ENCODE measurements at places on chromosomes 1 and 21.

DNA sequence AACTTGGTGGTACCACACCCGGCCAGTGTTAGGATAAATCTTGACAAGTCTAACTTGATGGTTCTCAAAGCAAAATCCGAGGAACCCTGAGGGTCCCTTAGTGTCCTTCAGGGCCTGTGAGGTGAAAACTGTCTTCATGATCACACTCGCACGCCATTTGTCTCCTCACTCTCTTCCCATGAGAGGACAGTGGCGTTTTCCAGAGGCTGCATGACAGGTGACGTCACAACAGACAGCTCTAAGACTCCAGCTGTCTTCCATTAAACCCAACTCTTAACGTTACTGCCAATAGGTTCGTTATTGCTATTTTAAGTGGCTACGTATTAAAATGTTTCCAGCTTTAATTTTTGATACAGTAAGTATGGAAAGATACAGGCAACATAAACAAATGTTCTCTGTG, 13.8 kb downstream of the CFAP74 start:
- DNase-seq: no peak

- DNase-seq: no peak
Measured at GRCh38 chr1:209829716-209830115, 1.9 kb downstream of the UTP25 start.

DNA sequence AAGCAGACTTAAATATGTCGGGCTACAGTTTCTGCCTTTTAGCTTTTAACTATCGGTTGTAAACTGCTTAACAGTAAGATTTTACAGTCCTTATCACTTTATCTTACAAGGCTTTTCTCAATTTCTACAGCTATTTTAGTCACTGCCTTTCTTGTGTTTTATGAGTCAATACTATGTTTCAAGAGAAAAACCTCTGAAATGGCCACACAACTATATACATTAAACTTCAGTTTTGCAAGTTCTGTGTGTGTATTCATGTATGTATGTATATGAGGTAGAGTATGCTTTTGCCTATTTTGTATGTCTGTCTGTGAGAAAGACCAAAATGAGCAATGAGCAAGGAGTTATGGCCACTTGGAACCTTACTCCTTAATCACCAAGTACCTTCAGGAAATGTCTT, 169.8 kb downstream of the SYT2 start:
- DNase-seq: no peak

- DNase-seq: no peak
Measured at GRCh38 chr21:14541841-14542490, 4.1 kb downstream of the SAMSN1 start.

- DNase-seq: no peak
Measured at GRCh38 chr21:27806281-27806680, 839.4 kb upstream of the ADAMTS5 start.

DNA sequence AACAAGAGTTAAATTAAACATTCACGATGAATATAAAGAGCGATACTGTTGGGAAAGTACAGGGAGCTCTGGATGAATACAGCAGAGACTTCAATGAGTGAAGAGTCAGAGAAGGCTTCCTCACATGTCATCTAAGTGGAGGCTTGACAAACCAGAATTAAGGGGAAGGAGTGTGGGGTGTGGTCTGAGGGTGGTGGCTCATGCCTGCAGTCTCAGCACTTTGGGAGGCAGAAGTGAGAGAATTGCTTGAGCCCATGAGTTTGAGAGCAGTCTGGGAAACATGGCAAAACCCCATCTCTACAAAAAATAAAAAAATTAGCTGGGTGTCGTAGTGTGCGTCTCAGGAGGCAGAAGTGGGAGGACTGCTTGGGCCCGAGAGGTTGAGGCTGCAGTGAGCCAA, 8.7 kb downstream of the SDHB start:
- DNase-seq: no peak

GRCh38 chr21:25752416-25752815, 17.6 kb downstream of the GABPA start:
- DNase-seq: no peak

DNA sequence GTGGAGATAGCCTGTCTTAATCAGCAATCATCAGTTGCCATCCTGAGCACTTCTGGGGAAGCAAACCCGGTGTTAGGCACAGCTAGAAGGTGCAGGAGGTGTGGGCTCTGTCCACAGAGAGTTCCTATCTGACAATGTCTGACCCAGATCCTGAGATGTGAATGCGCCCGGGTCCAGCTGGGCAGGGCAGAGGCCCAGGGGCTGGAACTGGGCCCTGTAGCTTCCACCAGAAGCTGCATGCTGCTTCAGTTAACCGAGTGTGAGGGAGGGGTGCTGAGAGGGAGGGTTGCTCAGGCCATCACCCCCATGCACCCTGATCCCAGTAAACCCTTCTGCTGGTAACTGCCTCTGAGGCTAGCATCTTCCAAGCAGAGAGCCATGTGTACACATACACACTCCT, 42.2 kb downstream of the KIF21B start:
- no peak for DNase-seq

GRCh38 chr1:45908611-45909140, 105.3 kb downstream of the MAST2 start:
- no peak for DNase-seq

DNA sequence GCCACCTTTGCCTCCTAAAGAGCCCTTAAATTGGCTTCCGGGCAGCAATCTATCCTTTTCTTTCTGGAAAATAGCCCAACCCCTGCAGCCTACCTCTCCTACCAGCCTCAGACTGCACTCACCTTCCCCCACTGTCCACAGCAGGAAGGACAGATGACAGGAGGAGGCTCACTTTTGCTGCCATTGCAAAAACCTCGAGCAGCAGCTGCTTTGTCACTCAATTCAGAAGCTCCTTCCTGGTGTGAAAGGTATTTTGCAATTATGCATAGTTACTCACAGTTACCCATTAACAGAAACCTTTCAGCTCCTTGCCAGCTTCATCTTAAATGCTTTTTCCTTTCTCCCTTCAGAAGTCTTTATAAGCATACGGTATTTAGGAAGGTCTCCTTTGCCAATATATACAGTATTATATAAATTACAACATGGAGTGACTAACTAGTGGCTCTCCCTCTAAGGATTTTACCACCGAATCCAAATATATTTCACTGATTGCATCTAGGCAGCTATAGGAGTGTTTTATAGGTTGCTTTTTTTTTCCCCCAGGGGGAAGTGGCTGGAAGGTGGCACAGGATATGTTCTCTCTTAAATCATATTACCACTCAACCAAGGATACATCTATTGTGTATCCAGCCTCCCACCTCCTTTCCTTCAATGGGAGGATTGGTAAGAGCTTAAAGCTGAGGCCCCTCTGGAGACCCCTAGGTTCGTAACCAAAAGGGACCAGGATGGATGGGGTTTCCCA, 142.1 kb upstream of the IPO9 start:
- DNase-seq: no peak

- DNase-seq: peak; percentile 55
Measured at GRCh38 chr1:150186789-150187559, 37.3 kb downstream of the PLEKHO1 start.

GRCh38 chr1:159548126-159548525, 12.3 kb upstream of the OR10J5 start:
- DNase-seq: no peak

- DNase-seq: no peak
Measured at GRCh38 chr1:115314092-115314491, 24.0 kb downstream of the NGF start.

GRCh38 chr1:245404527-245404926, 249.7 kb downstream of the KIF26B start:
- DNase-seq: no peak

DNA sequence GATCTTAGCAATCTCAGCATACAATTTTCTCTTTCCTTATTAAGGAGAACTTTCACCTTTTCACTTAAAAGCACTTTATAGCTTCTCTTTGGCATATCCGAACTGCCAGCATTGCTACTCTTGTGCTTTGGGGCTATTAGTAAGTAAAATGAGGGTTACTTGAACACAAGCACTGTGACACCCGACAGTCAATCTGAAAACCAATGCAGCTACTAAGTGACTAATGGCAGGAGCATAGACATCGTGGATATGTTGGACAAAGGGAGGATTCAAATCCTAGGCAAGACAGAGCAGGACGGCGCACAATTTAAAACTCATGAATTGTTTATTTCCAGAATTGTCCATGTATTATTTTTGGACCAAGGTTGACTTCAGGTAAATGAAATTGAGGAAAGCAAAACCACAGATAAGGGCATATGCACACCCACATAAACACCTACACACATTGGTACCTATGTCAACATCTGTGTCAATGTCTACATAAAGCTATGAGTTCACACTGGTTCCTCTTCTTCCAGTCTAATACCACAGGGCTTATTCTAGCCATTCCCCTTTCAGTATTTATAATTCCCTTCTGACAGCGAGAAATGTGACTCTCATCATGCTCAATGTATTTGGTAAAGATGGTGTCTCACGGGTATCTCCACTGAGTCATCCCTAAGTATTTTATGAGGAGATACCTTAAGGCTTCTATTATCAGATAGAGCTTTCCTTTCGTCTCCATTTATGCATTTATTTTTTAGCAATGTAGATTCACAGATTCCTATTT, 75.3 kb upstream of the RALGPS2 start:
- DNase-seq: no peak

DNA sequence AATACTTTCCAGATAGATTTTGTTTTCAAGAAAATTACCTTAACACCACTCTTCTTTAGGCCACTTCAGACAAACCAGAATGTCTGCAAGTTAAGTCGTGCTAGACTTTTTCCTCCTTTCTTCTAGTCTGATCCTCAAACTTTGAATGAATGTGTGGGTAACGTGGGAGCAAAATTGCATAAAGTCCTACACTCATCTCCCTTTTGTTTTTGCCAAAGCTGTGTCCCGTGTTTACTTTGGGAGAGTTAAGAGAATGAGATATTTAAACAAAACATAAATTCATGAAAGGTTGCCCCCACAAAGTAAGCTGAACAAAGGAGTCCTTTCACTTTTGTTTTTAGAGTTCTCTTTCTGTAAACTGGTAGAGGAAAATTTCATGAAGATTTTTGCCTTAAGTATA, 16.9 kb upstream of the VAMP3 start:
- DNase-seq: no peak

GRCh38 chr21:22288885-22289499, 1290.8 kb downstream of the NCAM2 start:
- DNase-seq: no peak

- DNase-seq: peak; percentile 48
Measured at GRCh38 chr21:37564341-37564923, 197.9 kb downstream of the DYRK1A start.

- DNase-seq: no peak
Measured at GRCh38 chr1:42175314-42176054, 10.9 kb upstream of the GUCA2A start.

DNA sequence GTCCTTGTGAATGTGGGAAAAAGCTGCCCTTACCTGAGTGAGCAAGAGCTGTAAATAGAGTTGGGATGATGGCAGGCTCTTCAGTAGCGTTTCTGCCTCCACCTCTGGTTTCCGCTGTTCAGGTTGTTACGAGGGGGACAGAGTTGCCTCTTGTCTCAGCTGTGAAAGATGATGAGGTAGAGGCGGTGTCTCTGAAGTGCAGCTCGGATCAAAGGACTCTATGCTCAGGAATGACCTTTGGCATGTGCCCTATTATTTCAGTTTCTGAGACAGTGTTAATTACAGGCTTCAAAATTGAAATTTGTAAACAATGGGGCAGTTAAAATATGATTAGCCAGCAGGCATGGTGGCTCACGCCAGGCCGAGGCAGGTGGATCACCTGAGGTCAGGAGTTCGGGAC, 70.3 kb downstream of the VPS26C start:
- no peak for DNase-seq

DNA sequence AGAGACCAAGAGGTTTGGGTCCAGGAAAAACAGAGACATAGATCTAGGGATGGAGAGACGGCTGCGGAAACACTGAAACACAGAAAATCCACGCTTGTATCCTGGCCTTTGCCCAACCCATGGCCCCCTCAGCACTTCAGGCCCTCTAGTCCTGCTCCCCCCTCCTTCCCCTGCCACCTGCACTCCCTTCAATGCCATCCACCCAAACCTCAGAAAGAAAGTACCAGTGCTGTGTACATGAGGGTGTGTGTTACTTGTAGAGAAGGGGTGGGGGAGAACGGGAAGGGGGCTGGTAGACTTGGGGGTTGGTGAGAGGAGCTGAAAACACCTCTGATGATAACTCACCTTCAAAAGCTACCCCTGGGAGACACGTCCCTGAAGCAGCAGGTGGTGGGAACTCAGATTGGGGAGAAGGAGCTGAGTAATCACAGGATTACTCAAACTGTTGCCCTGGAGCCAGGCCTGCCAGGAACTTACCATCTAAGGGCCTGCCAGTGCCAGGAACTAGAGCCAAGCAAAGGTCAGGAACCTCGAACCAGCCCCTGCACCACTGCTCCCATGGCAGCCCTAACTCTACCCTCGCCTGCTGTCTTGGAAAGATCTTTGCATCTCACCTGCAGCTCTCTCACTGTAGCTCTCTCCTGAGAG, 11.5 kb downstream of the RORC start:
- DNase-seq: no peak

- no peak for DNase-seq
Measured at GRCh38 chr1:1563688-1564087, 11.0 kb downstream of the SSU72 start.

DNA sequence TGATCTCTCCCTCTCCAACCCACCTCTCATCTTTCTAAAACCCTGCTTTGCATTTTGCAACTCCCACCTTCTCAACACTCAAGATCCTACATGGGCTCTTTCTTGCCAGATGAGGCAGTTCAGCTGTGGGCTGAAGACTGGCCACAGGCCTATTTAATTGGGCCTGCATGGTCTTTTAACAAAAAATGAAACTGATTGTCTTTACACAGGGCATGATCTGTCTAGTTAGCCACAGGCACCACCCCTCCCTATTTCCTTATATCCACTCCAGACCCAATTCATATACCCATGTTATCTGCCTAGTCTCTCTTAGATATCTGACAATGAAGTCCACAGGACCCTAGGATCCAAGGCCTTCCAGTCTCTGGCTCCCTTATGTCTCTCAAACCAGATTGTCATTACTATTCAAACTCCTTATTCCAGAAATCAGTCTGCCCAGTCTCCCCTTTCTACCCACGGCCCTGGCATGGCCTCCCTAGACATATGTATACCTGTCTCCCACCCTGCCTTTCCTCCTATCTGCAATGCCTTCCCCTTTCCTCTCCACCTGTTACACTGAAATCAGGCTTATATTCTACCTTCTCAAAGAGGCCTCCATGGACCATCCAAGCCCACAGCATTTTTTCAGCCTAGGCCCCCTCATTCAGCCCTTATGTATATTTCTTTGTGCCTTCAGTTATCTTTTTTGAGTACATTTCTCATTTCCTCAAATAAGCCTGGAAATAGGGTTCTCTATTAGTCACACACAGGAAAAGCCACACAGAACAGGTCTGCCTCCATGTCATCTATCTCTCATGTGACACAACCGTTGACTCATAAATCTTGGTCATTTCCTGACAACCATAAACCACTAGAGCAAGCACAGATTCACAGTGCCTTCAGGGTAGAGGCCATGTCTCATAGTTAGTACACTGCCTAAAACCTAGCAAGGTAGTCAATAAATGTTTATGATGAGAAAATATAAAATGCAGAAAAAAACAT, 39.0 kb downstream of the LPAR3 start:
- DNase-seq: no peak

DNA sequence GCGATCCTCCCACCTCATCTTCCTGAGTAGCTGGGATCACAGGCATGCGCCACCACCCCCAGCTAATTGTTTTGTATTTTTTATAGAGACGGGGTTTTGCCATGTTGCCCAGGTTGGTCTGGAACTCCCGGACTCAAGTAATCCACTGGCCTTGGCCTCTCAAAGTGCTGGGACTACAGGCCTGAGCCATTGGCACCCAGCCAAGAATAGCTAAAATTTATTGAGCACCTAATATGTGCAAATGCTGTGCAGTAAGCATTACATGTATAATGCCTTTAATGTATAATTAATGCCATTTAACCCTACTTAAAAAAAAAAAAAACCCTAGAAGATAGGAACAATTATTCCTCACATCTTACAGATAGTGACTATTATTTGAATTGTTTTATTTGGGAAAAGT, 42.9 kb downstream of the ZNF691 start:
- DNase-seq: no peak

Measured in HEK293T (cell line).